ENCODE measurements at places on chromosomes 4 and X.

GRCh38 chr4:100174985-100175383 is 15.3 kb downstream of the DDIT4L start:
- DNase-seq = no peak

GRCh38 chr4:125689805-125690204 is 375.1 kb downstream of the FAT4 start:
- DNase-seq = no peak

DNA sequence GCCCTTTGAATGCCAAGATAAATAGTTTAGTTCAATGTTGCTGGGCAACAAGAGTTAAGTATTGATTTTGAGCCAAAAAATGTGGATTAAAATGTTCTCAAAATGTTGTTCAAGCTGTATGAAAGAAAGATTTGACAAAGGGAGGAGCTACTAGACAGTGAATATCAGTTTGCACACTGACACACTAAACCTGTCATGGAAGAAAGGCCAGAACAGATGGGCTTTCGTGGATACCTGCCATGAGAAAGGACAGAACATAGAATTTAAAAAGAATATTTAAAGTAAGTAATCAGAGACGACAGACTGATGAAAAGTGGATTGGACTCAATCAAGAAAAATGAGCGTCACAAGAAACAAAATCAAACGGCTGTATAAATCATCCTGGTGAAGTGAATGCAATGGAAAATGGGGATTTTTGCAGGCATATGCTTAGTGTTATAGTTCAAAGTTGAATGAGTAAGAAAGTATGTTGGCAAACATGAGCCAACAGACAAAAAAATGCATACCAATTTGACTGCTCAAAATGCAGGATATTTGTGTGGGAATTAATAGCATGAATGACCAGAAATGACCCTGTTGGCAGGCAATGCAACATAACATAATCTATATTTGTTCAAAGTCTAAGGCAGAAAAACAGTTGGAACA is 7.4 kb downstream of the PCDH18 start:
- no peak for DNase-seq

DNA sequence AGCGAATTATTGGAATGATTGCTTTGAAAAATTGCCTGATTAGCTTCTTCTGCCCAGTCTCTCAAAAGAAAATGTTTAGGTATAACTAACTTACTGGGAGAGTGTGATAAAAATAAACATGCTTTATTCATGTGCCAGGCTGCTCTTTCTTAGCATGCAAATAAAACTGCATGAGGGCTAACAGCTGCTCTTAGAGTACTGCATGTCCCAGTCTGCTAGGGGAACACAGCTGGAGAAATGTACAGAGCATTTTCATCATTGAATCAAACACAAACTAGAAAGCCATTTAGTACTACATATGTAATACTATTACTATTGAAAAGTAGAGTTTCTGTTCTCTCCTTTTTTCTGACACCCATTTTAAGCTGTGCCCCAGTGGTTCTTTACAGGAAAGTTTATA is 726.0 kb downstream of the GRID2 start:
- no peak for DNase-seq

DNA sequence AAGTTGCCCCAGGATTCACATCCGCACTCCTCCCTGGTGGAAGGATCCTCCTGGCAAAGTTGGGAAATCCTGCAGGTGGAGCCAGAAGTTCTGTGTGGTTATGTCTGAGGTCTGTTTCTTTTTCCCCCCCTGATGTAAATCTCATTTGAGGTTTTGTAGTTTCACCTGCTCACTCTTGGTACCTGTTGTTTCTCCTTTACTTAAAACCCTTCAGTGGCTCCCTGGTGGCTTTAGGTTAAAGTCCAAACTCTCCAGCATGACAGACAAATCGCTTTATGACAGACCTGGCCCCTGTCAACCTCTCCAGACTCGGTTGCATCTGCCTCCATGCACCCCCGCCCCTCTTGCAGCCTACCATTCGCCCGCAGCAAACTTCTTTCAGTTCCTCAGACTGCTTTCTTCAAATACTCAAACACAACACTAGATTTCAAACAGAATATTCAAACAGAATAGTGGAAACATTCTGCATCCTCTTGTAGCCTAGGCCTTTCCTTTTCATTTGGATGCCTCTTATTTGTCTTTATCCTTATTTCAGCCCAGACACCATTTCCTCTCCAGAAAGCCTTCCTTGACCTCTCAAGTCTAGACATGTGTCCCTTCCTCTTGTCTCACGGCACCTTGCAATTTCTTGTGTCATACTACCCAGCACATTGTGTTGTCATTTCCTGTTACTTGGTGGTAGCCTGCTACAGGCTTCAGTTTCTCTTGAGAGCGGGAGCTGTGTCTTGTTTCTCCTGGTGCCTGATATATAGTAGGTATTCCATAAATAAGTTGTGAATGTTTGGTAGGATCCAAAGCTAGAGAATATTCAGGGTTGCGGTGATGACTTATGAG is 24.8 kb downstream of the IL13RA1 start:
- no peak for DNase-seq
